ENCODE measurements at places on chromosomes 3 and 15. TPM values are rescaled to one million over a fixed set of nuclear protein-coding genes. Genes with fewer than 3 reads are reported as not detected.

The ARHGEF26 gene
- not detected for total RNA-seq

The INSYN1 gene
- total RNA-seq = not detected

The SV2B gene
- total RNA-seq = not detected

The RBPMS2 gene
- total RNA-seq = 0.32 TPM

The ELL3 gene
- total RNA-seq = 90.0 TPM

The IFT122 gene
- 28.7 TPM for total RNA-seq

DNA sequence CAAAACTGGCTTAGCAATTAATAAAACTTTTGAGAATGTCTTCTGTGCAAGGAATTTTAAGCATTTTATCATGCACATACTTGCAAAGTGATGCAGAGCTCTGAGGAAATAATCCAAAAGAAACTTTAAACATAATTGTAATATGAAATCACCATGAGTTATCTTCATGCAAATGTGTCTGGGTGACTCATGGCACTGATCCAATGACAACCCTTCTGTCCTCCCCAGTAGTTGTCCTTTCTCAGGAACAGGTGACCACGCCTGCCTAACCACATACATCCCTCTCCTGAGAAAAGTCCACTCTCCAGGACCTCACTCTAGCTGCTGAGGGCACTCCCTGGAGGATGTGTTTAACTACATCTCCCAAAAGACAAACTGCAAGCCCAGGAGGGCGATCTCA, 530.6 kb upstream of the IL12A start:
- no peak for DNase-seq

DNA sequence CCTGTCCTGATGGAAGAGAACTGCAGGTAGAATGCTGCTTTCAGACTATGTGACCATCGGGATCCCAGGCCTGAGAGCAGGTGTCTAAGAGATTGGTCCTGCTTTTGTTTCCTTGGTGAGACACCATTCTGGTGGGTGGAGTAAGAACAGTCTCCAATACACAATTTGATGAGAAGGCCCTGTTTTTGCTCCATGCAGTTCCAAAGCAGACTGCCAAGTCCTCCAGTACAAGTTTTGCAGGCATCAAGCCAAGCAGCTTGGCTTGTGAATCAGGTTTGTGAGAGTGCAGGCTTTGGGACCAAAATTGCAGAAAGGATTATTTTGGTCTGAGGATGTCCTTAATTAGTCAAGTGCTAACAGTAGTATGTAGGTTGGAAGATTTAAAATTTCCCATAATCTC, 381.6 kb downstream of the FOXP1 start:
- DNase-seq = no peak

DNA sequence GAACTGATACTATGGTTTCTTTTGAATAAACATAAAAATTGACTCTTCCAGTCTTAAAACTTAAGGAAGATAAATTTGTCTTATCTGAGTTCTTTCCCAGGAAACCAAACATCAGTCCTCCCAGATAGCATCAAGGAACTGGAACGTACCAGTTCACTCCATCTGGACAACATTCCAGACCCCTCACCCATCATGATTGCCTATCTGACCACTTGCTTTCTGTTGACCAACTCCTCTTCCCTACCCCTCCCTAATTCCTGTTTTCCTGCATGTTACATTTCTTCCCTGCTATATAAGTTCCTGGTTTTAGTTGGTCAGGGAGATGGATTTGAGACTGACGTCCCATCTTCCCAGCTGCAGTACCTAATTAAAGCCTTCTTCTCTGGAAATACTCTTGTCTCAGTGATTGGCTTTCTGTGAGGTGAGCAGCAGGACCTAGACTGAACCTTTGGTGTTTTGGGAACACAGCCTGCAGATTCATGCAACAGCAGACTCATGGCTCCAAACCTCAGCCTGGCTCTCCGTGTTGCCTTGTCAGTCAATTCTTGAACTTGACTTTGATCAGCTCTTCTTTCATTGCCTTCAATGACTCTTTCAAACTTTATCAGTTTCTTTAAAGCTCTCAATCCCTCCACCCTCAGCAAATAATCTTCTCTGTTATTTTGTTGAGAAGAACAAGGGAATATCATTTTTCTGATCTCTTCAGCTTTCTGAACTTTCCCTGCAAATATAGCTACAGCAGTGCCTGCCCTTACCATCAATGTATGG, 123.6 kb downstream of the RPL22L1 start:
- no peak for DNase-seq

GRCh38 chr15:76006136-76006778, 6.0 kb downstream of the NRG4 start:
- DNase-seq = no peak

DNA sequence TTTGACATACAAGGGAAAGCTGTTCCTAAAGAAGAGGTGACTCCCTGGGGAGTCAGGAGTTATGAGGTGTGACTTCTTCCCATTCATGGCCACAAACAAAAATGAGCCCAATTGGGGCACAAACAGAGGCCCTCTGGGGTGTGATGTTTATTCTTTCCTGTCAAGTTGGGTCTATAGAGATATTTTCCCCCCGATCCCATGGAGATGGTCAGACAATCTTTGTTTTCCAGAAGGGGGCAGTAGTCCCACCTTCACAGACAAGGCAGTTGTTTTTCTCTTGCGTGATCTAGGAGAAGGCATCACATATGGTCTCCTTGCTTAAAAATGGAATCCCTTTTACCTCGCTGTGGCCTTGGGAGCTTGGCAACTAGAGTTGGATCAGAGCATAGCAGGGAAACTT, 110.3 kb downstream of the MFSD1 start:
- no peak for DNase-seq

DNA sequence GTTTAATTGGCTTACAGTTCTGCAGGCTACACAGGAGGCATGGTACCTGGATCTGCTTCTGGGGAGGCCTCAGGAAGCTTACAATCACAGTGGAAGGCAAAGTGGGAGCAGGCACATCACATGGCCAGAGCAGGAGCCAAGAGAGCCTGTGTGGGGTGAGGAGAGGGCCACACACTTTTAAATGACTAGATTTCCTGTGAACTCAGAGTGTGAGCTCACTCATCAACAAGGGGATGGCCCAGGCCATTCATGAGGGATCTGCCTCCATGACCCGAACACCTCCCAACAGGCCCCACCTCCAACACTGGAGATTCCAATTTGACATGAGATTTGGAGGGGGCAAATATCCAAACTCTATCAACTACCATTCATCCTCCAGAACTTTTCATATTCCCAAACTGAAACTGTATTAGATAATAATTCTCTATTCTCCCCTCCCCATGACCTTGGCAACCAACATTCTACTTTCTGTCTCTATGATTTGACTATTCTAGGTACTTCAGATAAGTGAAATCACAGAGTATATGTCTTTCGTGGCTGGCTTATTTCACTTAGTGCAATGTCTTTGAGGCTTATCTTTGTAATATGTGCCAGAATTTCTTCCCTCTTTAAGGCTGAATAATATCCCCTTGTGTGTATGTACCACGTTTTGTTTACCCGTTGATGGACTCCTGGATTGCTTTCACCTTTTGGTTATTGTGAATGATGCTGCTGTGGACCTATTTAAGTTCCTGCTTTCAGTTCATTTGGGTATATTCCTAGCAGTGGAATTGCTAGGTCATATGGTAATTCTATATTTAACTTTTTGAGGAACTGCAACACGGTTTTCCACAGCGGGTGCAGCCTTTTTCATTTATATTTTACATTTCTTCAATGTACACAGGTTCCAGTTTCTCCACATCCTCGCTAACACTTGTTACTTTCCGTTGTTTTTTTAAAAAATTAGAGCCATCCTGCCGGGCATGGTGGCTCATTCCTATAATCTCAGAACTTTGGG, 43.8 kb downstream of the TKT start:
- DNase-seq = no peak

GRCh38 chr3:51568996-51569395, 30.5 kb downstream of the RAD54L2 start:
- no peak for DNase-seq

GRCh38 chr3:5565026-5565425, 377.5 kb downstream of the EDEM1 start:
- peak; percentile 19 for DNase-seq

DNA sequence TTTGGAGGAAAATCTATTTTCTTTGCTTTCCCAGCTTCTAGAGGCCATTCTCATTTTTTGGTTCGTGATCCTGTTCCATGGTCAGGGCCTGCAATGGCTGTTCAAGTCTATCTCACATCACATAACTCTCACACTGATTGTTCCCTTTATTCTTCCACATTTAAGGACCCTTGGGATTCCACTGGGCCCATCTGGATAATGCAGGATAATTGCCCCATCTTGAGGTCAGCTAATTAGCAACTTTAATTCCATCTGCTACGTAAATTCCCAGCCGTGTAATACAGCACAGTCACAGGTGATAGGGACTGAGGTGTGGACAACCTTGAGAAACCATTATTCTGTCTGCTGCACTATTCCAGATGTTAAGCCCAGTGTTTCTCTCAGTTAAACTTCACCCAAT, 311.6 kb upstream of the CNTN4 start:
- DNase-seq = no peak

- DNase-seq = no peak
These were observed 979 bp upstream of the ZNF621 start for GRCh38 chr3:40523781-40524180.

- no peak for DNase-seq
These were observed 18.9 kb upstream of the ST3GAL6 start for GRCh38 chr3:98744283-98744682.

DNA sequence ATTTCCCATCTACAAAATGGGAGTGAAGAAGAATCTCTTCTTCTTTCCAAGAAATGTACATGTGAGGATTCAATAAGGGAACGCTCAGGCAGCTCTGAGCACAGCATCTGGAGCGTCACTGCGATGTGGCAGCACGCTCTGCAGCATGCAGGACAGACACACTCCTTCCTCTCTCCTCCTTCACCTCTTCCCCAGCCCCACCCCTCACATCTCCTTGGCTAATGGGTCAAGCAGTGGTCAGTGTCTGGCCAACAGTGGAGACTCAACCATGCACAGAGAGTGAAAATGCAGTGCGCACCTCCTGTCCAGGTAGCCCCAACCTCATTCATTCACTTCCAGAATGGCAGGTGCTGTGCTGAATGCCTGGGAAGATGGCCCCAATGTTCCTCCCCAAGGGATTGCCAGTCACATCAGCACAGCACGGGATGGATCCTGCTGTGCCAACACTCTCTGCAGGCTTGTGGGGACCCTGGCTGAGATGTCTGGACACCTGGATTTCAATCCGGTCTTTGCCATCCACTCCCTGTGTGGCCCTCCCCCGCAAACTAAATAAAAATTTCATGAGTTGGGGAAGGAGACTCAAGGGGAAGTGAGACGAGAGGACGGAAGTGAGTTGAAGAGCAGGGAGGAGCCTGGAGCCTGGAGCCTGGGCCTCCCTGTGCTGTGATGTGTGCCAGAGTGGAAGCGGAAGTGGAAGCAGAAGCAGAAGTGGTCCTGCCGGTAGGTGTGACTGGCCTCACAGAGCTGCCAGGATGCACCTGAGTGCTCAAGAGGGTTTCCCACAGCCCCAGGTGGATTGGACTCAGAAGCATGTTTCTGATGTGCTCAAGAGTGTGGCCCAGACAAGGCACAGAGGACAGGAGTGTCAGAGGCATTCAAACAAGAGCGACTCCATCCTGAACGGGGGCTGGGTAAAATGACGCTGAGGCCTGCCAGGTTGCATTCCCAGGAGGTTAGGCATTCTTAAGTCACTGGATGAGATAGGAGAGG, 163.9 kb downstream of the SMAD6 start:
- peak; percentile 95 for DNase-seq

DNA sequence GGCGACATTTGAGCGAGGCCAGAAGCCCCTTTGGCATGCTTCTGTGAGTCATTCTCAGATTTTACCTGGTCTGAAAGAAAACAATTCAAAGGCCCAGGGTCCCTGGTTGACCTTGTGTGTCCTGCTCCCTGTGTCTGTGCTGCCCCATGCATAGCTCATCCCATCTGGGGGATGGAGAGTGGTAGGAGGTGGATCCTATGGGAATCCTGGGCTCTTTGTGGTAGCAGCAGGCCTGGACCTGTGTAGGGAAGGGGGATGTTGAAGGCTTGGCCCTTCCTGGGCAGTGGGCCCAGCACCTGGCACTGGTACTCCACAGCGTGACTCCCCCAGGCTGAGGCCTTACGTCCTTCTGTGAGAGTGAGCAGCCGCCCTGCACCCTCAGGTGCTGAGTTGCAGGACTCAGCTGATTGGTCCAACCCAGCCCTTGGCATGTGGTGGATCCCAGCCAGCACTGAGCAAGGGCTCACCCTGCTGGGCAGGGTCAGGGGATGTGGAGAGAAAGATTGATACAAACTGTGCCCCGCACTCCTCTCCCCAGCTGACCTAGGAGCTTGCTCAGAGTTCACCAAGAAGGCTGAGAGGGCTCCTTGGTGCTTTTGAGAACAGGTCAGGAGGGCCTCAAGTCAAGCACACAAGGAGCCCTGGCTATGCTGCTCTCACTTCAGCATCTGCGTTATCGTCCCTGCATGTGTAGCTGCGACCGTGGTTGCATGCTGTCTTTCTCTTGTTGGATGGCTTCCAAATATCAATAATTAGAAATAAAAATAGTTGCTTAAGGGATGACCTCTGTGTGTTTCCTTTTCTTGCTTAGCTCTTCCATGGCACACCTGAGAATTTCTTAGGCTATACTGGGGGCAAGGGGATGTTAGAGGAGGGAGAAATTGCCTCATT, 21.4 kb upstream of the JMJD7 start:
- DNase-seq = no peak

GRCh38 chr3:152628496-152628895, 206.4 kb upstream of the P2RY1 start:
- DNase-seq = no peak

DNA sequence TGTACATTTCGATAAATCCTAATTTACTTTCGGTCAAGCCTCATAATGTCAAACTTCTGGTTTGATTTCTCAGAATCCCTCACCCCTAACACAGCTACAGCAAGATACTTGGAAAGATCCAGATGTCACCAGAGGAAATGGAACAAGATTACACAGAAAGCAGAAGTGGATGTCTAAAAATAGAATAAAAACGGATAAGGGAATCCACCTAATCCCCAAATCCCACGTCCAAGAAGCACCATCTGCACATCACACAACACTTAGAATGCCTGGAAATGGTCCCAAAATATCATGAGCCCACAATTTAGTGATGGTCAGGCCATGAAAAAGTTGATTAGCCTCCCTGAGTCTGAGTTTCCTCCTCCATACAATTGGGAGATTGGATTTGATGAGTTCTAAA, 61.7 kb downstream of the AGTR1 start:
- DNase-seq = no peak

DNA sequence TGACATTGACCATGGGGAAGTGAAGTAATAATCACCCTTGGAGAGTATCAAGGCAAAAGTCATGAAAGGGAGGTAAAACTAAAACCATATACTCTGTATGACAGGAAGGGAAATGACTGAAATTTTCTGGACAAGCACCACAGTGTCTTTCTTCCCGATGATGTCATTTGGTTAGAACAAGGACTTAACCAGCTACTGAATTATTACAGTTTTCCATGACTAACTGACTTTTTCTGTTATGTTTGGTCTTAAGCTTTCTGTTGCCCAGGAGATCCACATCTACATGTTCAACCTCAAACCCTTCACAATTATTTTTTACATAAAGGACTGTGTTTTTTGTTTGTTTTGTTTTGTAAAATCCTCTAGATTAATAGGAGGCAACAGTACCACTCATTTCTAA, 191.9 kb upstream of the IL12A start:
- DNase-seq = no peak

- DNase-seq = no peak
These were observed 37.6 kb downstream of the SMAD3 start for GRCh38 chr15:67103021-67103420.
